ENCODE measurements at places on chromosomes 11 and 22. TPM values are rescaled to one million over a fixed set of nuclear protein-coding genes. Genes with fewer than 3 reads are reported as not detected.

Gene LINC01488
- not detected for total RNA-seq

DNA sequence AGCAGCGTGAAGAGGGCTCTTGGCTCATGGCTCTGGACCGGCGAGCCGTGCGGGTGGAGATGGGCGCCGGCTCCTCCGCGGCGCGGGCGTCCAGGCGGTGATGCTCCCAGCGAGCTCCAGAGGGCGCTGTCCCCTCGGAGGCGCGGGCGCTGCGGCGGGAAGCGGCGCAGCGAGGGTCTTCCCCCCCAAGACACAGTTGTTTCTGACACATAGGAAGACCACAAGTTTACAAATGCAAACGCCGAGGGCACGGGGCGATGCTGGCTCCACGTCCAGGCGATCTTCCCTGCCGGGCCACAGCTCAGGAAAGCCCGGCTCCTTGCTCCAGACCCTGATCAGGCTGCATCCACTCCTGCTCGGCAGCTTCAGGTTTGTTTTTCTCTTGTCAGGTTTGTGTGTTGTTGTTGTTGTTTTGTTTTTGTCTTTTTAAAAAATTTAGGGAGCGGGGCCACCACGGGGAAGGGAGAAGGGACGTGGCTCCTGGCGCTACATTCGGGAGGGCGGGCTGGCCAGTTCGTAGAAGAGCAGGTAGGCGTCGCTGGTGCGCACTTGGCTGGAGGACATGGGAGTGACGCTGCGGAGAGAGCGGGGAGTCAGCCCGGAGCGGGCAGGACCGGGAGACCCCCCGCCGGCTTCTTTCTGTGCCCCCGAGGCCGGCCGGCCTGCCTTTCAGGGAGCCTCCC lies 10.0 kb upstream of the MFRP start:
- no peak for DNase-seq

- no peak for DNase-seq
Observed at GRCh38 chr11:488062-488461, 19.0 kb downstream of the RNH1 start.

GRCh38 chr11:128590587-128590986 lies 3.2 kb upstream of the ETS1 start:
- DNase-seq, result no peak
